ENCODE measurements at places on chromosomes 5 and 9.

GRCh38 chr9:70998962-70999361 is 122.5 kb downstream of the TRPM3 start:
- no peak for DNase-seq

DNA sequence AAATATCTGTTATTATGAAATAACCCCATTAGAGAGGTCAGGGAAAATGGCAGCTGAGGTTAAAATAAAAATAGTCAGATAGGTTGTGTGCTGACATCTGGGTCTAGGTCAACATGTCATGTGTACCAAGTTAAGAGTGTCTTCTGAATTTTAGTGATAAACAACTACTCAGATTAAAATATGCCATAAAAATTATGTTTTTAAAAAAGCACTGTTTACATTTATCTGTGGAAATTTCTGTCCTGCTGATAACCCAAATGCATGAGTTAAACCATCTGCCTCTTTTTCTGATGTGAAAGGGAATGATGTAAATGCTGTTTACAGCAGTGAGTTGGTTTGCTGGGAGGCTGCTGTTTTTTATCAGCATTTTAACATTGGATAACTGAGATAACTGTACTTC is 361.2 kb upstream of the TARS1 start:
- DNase-seq = no peak

DNA sequence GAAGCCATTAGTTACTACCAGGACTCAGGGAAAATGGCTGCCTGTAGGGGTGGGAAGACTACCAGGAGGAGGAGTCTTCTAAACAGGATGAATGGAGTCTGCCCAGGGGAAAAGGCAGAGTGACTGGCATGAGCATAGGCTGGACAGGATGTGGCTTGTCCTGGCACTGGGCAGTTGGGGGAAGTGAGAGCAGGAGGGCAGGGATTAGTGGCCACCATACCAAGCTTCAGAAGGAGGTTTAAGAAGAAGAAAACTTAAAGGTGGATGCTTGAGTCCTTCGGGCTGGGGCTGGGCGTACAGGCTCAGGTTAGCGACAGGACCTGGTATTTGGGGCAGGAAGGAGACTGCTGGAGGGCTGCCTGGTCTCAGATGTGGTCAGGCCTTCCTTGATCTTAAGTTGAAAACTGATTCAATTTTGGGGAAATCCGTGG is 5.0 kb upstream of the NSD1 start:
- DNase-seq = no peak

DNA sequence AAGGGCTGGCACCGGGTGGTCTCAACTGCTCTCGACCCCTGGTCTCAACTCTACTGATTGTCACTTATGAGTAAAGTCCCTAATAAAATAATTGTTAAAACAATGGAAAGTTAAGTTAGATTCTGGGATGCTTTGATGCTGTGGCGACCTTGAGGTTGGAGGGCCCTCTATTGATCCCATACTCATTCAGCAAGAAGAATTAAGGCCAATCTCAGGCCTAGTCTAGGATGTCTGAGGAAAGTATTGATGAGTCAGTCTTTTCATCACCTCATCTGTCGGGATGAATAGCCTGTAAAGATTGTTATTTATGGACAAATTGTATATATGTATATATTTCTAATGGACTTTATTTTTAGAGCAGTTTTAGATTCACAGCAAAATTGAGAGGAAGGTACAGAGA is 50.8 kb downstream of the WDR36 start:
- no peak for DNase-seq

- no peak for DNase-seq
These were observed 30.5 kb upstream of the DMRTA1 start for GRCh38 chr9:22415941-22416691.

DNA sequence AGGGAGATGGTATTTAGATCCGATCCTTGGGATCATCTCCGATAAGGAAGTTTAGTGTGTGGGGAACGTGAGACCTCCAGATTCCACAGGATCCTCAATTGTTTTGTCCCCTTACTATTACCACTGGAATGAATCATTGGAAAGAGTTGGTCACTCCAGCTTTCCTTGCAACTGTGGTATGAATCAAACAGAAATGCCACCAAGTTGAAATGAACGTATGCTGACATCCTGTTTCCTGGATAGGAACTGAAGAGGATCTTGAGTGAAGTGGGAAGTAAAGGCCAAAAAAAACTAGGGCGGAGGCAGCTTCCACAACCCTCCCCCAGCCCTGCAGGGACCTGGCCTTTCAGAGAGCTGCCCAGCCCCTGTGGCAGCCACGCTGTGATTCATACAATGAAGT is 23.9 kb downstream of the IRX1 start:
- DNase-seq = no peak

DNA sequence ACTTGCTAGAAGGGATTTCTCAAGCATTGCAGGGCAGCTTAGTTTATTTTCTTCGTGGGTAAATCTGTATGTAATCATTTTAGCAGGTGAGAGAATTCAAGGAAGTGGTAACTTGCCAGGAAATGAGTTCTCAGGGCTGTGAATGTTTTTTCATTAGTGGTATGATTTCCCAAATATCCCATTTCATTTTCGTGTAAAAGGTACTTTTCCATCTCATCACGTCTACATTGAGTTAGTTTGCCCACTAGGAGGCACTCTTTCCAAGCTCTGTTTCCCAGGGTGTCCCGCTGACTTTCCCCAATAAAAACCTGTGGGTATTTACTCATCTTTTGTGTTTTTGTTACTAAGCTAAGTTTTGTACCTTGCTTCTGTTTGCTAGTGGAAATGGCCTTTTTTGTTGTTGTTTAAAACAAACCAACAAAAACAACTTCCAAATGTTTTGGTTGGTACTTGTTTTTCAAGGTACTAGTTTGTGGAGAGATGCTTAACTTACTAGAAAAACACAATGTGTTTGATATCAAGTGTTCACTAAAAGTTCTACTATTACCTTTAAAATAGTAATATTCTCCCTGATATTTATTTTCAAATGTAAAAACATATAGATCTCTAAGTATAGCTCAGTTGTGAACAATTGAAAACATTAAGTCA is 373.6 kb downstream of the ADGRV1 start:
- no peak for DNase-seq

- no peak for DNase-seq
These were observed 197.8 kb downstream of the HSPA4 start for GRCh38 chr5:133249593-133249992.

GRCh38 chr5:34866989-34867471 is 28.1 kb downstream of the TTC23L start:
- DNase-seq = no peak

DNA sequence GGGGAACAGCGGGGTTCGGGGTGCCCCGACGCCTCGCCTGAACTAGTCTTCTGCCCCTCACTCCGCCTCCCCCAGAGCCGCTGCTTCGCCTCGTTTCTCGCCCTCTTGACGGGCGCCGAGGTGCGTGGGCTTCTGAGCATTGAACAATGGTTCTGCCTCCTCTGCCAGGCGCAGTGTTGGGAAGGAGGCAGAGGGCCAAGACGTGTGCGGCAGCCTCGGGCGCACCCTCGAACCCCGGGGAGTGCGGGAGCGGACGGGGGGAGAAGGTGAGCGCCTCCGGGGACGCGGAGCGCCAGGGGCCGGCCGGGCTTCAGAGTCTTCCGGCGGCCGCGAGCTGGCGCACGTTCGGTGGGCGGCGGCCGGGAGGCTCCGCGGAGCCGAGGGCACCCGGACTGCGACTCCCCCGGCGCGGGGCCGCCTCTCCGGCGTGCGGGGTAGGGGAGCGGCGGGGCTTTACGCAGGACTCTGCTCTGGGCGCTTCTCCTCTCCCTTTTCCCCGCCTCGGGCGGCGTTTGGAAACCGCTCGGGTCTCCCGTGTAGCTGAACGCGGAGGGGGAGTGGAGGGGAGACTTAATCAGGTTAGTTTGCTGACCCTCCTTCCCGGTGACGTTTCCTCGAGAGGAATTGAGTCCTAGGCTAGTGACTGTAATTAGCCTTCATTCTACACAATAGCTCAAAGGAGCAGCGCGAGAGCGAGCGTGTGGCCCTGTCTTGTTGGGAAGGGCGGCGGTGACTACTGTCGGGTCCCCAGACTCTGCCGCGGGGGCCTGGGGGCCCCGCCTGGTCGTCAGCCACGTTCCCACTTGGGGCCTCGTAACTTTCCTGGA is 1.1 kb downstream of the VLDLR start:
- DNase-seq = no peak

DNA sequence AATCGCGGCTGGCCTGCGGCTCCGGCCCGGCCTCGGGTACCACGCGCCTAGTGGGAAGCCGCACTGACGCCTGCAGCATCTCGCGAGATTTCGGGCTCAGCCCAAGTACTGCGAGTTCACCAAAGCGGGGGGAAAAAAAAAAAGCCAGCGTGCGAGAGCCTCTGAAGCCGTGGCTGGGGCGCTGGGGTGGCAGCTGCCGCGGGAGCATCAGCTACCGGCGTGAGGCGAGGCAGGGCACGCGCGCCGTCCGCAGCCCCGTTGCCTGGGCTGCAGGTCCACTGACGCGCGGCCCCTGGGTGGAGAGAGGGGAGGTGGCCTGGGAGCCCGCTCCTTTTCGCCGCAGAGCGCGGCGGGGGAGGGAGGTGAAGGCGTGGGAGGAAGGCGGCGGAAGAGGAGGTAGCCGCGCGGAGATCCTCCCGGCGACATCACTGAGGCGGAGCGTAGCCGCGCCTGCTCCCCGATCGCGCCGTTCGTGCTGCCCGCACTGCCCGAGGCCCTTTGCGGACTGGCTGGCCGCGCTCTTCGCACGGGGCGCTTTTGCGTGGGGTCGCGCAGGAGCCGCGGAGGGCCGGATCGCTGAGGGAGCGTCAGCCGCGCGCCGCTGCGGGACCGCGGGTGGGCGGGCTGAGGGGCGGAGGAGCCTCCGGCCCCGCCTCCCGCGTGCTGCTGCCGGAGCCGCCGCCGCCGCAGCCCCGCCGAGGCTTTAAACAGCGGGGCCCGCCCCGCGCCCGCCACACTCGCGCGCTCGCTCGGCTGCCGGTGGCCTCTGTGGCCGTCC is at the start of gene SLC12A2:
Gene SLC12A2, plus strand, starts transcription at position 734 of the 778 bp plus-strand sequence. CDS start 189 bp downstream, outside the sequence.
- peak; percentile 81 for DNase-seq

- no peak for DNase-seq
These were observed 266.5 kb downstream of the MSX2 start for GRCh38 chr5:174990909-174991308.

DNA sequence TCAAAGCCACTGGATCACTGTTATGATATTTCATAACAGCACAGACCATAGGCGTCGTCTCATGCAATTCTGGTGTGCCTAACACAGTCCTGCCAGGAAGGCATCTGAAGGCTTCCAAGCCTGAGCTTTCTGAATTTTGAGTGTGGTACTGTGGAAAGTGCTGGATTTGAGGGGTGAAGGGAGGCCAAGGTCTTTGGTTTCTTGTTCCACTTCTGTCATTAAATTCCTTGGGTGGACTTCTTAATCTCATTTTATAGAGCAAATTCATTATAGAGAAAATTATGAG is 441.3 kb upstream of the PIK3R1 start:
- DNase-seq = no peak

- peak; percentile 35 for DNase-seq
These were observed 31.0 kb downstream of the MTREX start for GRCh38 chr5:55338810-55339243.

GRCh38 chr9:99491408-99492158 is 269.5 kb downstream of the SEC61B start:
- no peak for DNase-seq

GRCh38 chr5:82489683-82490082 is 211.5 kb upstream of the RPS23 start:
- no peak for DNase-seq

GRCh38 chr5:6759401-6759800 is 46.2 kb downstream of the TENT4A start:
- DNase-seq = no peak

GRCh38 chr5:57681942-57682341 is 199.3 kb upstream of the ACTBL2 start:
- DNase-seq = no peak

DNA sequence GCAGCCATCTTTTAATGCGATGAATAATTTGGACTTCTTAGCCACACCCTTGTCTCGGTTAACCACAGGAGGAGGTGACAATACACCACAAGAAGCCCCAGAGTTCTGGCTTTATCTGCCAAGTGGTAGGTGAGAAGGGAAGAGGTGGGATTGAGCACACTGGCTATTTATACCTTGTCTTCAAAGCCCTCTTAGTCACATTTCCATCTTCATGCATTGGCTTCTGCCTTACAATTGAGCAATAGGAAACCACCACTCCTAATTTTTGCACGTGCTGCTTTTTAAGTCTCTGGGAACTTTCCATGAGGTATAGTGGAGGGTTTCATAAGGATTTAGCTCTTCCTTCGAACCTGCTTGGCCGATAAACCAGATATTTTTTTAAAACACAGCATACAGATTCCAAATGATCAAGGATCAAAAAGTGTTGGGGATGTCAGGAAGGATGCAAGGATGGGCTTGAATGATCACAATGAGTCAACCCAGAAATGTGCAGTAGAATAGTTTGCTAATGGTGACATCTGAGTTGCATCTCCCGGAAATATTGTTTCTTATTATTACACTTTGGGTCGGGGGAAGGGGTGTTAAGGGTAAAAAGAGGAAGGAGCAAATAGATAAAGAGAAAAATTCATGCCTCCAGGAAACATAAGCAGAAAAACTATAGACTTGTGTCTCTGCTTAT is 25.5 kb downstream of the PLAC8L1 start:
- DNase-seq = no peak

DNA sequence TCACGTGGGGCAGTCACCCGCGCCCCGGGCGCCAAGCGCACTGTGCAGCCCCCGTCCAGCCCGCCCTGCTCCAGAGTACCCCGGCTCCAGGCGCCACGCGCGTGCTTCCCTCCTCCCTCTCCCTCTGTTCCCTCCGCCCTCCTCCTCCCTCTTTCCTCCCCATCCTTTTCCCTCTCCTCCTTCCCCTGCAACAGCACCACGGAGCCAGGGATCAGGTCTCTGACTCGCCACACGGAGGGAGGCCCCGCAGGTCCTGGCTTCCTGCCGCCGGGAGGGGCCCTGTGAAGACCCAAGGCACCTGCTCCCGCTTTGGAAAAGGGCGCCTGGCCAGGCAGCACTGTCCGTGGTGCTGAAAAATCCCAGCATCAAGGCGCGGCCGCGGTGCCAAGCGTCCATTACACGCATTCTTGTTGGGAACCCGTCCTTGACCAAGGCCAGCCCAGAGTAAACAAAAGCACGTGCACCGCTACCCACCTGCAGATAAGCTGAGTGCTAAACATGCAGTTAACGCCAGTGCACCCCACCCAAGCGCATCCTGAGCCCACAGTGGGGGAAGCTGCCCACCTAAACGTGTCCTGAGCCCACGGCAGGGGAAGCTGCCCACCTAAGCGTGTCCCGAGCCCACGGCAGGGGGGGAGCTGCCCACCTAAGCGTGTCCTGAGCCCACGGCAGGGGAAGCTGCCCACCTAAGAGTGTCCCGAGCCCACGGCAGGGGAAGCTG is 21.7 kb downstream of the SLC6A18 start:
- no peak for DNase-seq

DNA sequence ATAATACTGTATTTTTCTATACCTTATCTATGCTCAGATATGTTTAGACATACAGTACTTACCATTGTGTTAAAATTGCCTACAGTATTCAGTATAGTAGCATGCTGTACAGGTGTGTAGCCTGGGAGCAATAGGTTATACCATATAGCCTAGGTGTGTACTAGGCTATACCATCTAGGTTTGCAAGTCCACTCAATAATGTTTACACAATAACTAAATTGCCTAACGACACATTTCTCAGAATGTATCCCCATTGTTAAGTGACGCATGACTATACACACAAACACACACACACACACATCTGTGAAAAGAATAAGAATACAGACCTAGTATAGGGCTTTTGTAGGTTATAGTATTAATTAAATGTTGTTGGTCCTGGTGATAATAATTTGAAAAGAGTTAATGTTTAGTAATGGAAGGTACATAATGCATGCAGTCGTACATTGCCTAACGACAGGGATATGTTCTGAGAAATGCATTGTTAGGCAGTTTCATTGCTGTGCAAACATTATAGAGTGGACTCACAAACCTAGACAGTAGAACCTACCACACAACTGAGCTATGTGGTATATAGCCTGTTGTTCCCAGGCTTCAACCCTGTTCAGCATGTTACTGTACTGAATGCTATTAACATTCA is 13.6 kb downstream of the TDRD7 start:
- DNase-seq = no peak

Data from T-helper 2 cell (primary cell).